ENCODE measurements at places on chromosomes 4 and X.

DNA sequence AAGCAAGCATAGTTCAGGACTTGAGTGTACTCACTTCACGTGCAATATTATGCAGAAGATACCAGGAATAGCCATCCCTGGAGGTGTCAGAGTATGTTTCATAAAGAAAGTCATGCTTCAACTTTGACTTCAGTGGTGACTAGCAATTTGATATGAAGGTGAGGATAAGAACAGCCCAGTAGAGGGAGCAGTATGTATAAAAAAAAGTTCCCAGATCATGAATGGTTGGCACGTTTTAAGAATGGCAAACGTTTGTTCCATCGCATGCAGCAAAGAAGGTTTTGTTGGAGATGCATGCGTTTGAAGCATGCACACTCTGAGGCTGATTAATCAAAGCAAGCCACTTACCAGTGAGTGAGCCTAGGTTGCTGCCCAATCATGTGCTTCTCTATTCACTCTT lies 33.5 kb upstream of the SLITRK4 start:
- no peak for DNase-seq

DNA sequence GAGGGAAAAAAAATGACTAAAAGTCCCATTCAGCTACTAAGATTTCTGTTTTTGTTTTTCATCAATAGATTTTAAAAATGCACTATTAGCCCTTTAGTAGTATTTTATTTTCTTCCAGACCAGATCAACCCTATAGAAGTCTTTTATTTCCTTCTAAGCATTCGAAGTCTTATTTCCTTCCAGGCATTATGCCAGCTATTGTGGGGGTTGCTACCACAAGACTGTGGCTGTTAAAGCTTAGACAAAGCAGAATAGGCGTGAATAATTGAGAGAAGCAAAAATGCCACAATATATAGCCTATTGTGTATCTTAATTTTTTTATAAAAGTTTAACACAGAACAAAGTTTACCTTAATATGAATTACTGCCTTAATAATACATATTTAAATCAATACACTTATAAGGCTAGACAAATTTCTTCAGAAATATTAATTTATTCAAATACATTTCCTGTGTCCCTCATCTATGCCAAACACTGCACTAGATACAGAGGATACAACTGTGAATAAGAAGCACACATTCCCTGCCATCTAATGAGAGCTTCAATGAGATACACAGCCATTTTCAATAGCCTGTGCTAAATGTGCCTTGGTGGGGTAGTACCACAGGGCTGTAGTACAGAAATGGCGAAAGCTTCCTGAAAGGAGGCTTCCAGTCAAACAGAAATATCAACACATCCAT lies 33.1 kb downstream of the SLC10A7 start:
- no peak for DNase-seq

GRCh38 chrX:9958183-9958582 lies 9.0 kb upstream of the CLDN34 start:
- no peak for DNase-seq

DNA sequence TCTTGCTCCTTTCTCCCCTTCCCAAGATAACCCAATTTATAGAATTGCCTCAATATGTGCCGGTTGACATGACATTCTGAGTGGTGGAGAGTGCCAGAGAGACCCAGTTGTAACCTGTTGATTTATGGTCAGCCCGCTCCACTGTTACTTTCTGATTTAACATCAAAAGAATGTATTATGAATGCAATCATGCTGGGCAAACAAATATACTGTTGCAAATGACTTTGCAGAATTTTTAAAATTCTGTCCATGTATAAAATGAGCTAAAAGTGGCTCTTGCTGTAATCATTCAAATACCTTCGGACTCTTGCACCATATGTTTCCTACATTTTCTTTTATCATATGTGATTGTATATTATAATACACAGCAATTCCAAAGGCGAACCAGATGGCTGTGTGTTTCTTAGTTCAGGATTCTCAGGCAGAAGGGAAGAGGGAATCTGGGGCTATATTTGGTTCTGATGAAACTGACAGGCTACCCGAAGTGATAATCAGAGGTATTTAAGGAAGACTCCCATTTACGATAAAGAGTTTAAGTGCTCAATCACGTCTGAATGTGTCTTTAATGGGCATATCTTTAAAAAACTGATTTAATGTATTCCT lies 131.7 kb downstream of the CLCN4 start:
- no peak for DNase-seq

DNA sequence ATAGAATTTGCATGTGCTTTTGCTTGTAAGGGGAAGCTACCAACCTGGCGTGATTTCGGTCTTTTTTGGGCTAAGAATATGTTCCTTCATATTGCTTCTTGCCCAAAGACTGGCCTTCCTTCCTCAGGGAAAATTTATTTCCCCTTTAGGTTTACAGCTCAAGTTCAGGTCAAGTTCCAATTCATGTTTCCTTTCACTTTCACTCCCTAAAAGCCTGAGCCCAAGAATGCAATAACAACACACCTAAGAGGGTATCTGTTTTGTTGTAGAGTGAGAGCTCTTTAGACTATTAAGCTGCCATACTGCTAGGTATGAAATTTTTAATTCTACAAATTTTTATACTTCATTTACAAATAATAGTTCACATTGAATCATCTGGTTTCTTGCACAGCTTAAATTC lies 299.6 kb downstream of the TLL1 start:
- no peak for DNase-seq

- DNase-seq = no peak
These were observed 618.0 kb downstream of the STPG2 start for GRCh38 chr4:97525236-97525635.

GRCh38 chr4:55346851-55347255 lies 811 bp downstream of the SRD5A3 start:
- DNase-seq = no peak

- no peak for DNase-seq
These were observed 47.8 kb downstream of the SYNPO2 start for GRCh38 chr4:118936406-118936805.

- no peak for DNase-seq
These were observed 593 bp downstream of the ELF4 start for GRCh38 chrX:130109429-130110378.

- no peak for DNase-seq
These were observed 121.7 kb downstream of the RBM47 start for GRCh38 chr4:40507977-40508376.

DNA sequence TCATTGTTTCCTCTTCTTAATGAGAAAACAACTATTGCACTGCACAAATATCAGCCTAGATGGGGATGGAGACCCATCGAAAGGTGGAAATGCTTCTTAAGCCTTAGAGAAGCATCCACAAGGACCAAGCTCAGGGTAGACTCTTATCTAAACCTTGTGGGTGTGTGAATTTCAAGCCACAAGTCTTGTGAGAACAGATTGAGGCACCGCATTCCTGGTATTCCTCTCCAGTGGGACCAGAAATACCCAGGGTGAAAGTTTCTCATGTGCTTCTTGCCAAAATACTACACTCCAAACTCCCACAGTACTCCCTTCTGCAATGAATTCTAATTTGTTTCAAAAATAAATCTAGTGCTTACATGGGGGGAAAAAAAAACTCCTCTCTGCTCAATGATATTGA lies 375.6 kb downstream of the PDGFC start:
- no peak for DNase-seq

GRCh38 chrX:118350706-118351105 lies 4.8 kb downstream of the WDR44 start:
- DNase-seq = no peak

GRCh38 chr4:42339935-42340406 lies 57.3 kb upstream of the SHISA3 start:
- DNase-seq = no peak

DNA sequence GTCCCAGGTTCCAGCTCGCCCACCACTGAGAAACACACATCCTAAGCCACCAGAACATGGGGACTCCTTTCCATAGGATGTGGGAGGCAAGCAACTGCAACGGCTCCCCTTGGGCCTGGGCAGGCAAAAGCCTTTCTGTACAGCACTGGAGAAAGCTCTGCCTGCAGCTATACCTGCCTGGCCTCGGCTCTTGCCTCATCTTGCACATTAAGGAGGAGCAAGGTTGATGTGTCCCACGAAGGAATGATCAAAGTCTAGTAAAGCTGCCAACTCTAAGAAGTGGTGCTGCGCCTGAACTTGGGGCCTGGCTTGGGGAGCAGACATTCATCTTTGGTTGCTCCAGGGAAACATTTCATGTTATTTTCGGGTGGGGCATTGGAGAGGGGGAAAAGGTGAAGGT lies 19.6 kb downstream of the CCNG2 start:
- DNase-seq = no peak

DNA sequence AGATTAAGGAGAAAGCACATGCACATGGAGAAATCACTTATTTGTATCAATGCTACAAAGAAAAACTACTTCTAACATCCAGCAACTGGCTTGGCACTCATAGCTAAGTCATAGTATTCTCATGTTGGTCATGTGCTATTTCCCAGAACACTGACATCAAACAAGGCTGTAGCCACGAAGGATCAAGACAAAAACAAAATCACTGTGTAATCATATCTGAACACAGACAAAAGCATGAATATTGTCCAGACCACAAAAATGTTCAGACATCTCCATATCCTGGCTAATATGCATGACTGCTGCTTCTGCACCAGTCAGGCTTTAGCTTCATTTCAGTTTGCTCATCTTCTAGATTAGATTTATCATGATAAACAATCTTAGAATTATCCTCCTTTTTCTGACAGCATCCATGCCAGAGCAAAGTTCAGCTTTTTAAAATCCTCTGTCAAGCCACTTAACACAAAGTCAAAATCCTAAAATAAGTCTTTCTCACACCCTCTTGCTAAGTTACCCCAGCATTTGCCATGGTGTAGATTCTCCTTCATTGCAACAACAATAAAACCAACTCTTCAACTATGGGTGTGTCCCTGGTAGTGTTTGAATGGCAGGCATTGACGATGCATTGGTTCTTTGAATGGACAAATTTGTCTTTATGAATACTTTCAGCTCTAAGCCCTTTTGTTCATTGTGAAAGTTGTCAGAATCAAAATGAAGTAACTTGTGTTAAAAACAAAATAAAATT lies 39.1 kb upstream of the NPFFR2 start:
- no peak for DNase-seq

Data from CD4-positive, alpha-beta T cell treated with Interleukin-6 at 100 ng/mL for 8 hours (primary cell).